ENCODE measurements at places on chromosomes 16 and 17.

DNA sequence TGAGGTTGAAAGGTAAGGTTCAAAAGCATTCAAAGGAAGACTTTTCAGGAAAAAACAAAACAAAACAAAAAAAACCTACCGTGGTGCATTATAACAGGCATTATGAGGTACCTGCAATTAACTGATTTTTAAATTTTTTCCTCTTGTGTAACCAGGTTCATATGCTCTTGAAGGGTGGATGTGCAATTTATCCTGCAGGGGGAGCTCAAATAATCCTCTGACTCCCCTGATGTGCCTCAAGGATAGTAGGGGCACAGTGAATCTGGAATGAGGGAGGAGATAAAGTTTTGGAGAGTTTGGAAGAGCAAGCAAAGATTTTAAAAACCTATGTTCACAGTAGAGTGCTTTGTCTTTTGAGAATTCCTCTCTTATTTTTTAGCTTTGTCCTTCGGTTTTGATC is 1349.4 kb downstream of the CDH8 start:
- no peak for DNase-seq

GRCh38 chr16:68090130-68090529 is 5.0 kb downstream of the NFATC3 start:
- no peak for DNase-seq

- no peak for DNase-seq
These were observed 467.2 kb downstream of the CDH8 start for GRCh38 chr16:61569028-61569427.

DNA sequence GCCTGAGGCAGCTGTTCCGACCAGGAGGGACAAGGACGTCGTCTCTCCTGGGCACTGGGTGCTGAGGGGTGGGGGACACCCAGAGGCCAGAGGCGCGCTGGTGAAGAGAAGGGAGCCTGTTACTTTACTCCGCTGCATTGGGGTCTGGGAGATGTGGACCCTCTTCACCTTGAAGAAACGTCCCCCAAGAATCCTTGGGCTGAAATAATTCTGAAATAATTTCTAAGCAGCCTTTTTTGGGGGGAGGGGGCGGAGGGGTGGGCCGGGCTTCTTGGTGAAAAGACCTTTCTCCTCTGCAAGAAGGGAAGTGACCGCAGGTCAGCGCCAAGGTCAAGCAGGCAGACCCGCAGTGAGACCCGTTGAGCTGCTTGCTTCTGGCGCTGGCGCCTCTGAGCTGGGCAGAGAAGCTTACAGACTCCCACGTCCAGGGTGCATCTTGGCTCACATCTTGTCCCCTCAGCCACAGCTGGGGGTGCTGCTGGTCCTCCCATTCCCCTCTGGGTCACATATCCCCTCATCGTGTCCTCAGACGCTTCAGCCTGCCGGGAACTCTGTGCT is 1.1 kb downstream of the SYT17 start:
- DNase-seq: no peak

DNA sequence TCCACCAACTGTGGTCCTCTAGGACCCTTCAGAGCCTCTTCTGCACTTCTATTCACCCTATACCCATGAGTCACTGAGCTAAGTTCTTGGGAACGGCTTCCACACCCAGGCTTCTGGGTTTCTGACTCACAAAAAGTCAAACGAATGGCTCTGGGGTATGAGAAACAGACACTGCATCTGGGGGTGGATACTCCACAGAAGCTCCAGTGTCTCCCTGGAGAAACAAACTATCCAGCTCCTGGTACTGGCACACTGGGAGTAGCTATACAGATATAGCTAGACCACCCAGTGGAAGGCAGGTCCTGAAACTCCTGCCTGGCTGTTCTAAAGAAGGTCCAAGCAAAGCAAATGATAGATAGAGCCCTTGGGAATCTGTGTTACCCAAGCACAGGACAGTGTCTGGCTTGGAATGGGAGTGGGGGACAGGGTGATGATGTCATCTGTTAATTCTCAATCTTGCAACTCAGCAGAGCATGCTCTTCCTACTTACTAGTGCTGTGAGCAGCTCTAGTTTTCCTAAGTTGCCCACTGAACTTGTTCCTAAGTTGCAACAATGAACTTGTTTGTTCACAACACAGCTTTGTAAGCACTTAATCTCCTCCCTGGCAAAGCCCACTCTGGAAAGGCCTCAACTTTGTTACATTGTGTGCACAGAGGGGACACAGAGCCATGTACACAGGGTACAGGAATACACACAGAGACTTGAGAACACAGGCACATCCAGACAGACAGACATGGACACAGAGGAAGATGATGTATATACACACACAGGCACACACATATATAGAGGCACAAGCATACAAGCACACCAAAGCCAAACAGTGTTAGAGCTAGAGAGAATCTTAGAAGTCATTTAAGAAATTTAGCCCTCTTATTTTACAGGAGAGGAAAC is 6.7 kb downstream of the MMP28 start:
- no peak for DNase-seq

DNA sequence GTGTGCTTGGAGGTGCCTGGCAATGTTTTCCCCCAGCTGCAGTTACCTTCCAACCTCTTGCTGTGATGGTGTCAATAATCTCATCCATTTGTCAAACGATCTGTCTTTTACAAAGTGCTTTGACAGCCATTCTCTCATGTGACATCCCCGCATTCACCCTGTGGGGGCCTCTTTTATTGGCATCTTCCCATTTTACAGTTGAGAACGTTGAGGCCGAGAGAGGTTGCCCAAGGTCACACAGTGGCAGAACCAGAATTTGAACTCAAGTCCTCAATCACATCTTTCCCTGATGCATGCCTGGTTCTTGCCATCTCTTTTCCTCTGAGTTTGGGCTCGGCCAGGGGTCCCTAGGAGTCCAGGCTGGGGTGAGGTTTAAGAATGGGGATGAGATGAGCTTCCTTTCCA is 1.5 kb downstream of the TAOK2 start:
- DNase-seq: no peak

GRCh38 chr16:88602091-88602490 is 31.9 kb downstream of the ZC3H18 start:
- DNase-seq: no peak

All from activated CD4-positive, alpha-beta T cell treated with anti-CD3 and anti-CD28 coated beads for 24 hours (primary cell).